Fibroblast of skin of back (primary cell): ENCODE measurements at places on chromosomes 11 and 22.
A peak's percentile ranks its signal among the peaks of the same experiment; 100 is the strongest.

- peak; percentile 89 for DNase-seq
Measured at GRCh38 chr11:69010964-69011623, 2.0 kb downstream of the MRGPRF start.

DNA sequence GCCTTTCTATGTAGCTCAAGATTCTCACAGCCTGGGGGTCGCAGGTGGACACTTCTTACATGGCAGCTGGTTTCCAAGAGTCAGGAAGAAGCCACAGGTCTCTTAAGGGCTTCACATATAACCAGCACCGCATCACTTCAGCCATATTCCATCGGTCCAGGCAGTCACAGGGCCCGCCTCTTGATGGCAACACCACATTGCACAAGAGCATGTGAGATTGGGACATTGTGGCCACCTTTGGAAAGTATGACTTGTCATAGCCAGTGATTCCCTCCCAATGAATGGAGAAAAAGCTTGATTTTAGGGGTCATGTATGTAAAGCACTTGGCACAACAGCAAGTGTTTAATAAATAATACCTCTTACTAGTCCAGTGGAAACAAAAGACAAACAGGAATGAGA, 98.3 kb downstream of the NCAM1 start:
- DNase-seq, result no peak

GRCh38 chr11:12100841-12101242, 9.5 kb upstream of the MICAL2 start:
- peak; percentile 70 for DNase-seq

DNA sequence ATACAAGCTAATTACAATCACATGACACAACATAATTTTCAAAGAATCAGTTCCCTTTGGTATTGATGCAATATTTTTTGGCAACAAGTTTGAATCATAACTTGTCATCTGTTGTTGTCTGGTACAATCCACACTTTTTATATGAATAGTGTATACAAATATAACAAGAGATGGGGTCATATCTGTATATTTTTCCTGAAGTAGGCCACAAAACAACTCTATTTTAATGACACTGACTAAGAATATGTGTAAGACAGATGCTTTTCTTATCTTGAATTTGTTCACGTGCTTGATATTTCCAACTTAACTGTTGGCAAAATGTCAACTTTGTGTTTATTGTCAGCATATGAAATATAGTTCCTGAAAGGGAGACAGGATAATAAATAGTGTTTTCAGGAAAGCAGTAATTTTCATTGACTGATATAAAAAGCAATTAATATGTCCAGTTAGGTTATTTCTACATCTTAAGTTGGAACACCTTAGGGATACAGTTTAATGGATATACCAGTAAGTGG, 27.9 kb downstream of the NOX4 start:
- DNase-seq, result no peak

- no peak for DNase-seq
Measured at GRCh38 chr11:9142732-9143131, 51.3 kb upstream of the SCUBE2 start.

- DNase-seq, result peak; percentile 57
Measured at GRCh38 chr22:45831394-45831793, 145.6 kb downstream of the WNT7B start.

- DNase-seq, result no peak
Measured at GRCh38 chr11:119891055-119891768, 162.2 kb upstream of the NECTIN1 start.
